ENCODE measurements at places on chromosomes 2 and 18.

DNA sequence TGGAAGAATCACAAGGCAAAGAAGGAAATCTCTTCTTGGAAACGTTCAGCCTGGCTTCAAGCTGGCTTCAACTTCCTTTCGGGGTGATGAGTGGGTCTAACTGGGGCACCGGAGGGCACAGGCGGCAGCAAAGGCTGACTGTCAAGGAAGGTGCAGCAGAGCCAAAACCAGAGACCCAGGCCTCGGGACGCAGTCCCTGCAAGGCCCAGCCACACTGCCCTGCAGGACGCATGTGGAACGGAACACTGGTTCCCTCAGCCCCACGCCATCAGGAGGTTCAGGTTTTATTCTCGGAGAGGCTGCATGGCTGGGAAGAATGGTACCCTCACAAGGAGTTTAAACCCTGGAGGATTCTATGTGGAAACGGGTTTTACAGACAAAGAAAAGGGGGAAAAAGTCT is 165.5 kb downstream of the HDAC4 start:
- no peak for DNase-seq

GRCh38 chr2:73075477-73076373 is 4.2 kb upstream of the SFXN5 start:
- DNase-seq: no peak

- no peak for DNase-seq
Observed at GRCh38 chr2:198441246-198441645, 636.9 kb downstream of the PLCL1 start.

- DNase-seq: no peak
Observed at GRCh38 chr2:120767486-120768005, 31.9 kb downstream of the GLI2 start.

- DNase-seq: no peak
Observed at GRCh38 chr2:42762823-42763804, 821 bp downstream of the OXER1 start.

GRCh38 chr2:150357770-150358467 is 129.5 kb downstream of the RND3 start:
- no peak for DNase-seq

DNA sequence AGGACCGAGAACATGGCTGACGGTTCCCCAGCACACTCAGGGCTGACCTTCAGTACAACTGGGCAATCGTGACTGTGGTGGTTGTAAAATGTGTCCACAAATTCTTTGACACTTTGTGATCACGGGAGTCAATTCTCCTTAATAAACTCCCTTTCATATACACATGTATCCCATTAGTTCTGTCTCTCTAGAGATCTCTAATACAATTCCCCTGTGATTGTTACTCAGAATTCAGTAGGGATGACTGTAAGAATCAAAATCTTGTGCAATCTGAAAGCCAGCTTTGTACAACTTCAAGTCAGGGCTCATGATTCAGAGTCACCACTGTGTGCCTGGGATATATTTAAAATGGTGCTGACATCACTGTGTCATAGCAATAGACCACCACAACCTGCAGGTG is 89.5 kb upstream of the LMAN1 start:
- no peak for DNase-seq

DNA sequence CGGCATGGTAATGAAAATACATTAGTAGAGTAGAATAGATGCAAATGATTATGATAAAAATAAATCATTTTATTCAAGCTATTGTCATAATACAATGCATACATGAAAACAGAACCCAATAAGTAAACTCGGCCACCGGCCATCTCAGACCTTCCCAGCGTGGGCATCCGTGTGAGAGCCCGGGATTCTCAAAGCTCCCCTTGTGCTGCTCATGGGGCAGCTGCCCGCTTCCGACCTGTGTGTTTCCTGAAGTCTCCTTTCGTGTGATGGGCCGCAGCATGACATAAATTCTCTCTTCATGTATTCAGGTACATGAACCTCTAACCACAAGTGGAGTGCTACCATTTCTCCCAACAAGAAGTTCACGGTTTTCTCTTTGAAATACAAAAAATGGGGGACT is 13.5 kb upstream of the CNDP2 start:
- DNase-seq: no peak
